Stimulated activated CD8-positive, alpha-beta memory T cell treated with anti-CD3 and anti-CD28 coated beads, Interleukin-4, amount 100 ng/mL, for 4 hours (primary cell): ENCODE measurements at places on chromosomes 5 and 9.

DNA sequence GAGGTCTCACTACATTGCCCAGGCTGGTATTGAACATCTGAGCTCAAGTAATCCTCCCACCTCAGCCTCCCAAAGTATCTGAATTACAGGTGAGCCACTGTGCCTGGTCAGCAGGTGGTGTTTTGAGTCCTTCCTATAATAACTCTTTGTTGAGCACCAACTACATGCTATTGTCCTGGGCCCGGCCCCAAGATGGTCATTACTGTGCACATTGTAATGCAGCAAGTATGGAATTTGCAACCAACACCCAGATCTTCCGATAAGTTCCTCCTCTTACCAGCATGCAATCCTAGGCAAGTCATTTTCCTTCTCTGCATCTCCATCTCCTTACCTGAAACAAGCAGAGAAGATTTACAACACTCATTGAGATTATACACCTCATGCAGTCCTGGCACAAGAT is 510.3 kb upstream of the KLF4 start:
- DNase-seq: no peak

DNA sequence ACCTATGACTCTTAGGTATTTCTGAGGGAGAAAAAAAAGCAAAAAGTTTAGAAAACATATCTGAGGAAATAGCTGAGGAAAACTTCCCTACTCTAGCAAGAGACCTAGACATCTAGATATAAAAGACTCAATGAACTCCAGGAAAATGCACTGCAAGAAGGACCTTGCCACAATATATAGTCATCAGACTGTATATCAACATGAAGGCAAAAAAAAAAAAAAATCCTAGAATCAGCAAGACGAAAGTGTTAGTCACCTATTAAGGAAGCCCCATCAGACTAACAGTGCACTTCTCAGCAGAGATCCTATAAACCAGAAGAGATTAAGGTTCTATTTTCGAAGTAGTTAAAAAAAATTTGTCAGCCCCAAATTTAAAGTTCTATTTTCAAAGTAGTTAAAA is 166.2 kb downstream of the TMEM38B start:
- DNase-seq: no peak

DNA sequence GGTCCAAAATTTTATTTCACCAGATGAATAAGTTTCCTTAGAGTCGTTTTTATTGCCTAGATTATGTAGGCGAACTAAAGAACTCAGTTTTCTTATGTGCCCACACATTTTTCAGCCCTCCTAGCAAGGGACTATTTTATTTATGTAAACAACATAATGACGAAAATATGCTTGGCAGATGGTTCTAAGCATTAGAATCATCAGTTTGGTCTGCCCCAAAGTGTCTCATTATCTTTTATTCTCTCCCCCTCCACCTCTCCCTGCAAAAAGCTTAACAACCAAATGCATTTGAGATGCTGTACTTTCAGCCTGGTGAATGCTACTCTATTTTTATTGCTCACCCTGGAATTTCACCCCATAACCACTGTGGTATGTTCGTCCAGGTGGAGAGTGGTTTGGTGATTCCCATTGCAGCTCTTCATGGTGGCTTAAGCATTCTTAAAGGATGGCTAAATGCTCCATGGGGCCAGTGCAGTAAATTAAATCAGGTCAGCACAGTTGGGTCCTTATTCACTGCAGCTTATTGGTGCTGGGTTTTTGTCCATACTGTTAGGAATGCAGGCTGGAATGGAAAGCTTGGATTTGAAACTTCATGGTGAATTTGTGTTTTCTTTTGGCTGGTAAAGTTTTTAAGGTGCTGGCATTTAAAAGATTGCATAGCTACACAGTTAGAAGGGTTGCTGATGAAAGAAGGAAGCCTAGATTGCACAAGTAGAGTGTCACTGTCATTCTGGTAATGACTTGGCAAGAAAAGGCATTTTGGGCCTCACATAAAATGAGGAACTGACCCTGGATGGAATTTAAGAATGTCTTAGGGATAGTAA is 39.2 kb downstream of the TLE4 start:
- DNase-seq: no peak

DNA sequence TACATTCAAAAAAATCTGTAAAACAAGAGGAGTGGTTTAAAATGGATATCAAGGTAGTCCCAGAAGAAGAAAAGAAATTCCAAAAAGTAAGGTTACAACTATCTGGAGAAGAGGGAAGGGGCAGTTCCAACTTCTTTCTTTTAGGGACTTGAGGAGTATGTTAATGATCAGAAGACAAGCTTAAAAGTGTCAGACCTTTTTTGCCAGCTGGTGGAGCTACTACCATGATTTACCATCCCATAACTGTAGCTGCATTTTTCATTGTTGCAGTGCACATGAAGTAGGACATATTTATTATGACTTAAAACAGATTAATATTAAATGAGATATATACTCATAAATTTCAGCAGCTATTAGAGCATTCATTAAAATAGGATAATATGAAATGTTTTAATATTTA is 158.5 kb upstream of the RGS7BP start:
- DNase-seq: no peak

GRCh38 chr5:168046163-168046562 is 245.3 kb upstream of the WWC1 start:
- DNase-seq: no peak

GRCh38 chr5:107323536-107323935 is 347.2 kb downstream of the EFNA5 start:
- DNase-seq: no peak

DNA sequence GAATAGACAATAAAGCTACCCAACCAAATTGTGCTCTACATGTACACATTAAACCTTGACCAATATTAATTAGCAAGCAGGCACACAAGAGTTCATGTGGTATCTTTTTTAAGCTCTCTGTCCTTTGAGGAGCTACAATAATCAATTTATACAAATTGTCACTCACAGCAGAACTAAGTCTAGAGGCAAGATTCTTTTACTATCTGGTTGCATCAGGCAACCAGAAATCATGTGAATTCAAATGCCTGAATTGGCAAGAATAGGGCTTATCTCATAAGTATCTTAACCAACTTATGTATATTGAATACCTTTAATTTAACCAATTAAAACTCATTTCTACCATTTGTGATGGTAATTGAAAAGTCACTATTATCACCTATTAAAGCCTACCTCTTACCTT is 145.5 kb upstream of the HAPLN1 start:
- DNase-seq: no peak

- no peak for DNase-seq
Measured at GRCh38 chr5:170420806-170421412, 31.7 kb upstream of the KCNMB1 start.
